ENCODE measurements at places on chromosomes 3 and 15.

- no peak for DNase-seq
Observed at GRCh38 chr3:159586571-159587202, 401.9 kb upstream of the IL12A start.

DNA sequence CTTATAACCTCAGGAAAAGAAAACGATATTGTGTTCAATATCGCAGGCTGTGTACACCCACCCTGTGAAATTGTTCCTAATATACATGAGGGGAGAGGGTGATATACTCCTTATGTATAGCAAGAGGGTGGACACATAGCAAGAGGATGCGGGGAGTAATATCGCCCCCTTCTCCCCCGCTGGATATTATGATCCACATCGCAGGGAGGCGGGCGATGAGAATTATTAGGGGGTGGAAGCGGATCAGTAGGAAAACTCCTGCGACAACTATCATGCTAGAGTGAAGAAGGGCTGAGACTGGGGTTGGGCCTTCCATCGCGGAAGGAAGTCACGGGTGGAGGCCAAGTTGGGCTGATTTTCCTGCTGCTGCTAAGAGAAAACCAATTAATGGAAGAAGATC, 24.9 kb upstream of the BMF start:
- DNase-seq: no peak

DNA sequence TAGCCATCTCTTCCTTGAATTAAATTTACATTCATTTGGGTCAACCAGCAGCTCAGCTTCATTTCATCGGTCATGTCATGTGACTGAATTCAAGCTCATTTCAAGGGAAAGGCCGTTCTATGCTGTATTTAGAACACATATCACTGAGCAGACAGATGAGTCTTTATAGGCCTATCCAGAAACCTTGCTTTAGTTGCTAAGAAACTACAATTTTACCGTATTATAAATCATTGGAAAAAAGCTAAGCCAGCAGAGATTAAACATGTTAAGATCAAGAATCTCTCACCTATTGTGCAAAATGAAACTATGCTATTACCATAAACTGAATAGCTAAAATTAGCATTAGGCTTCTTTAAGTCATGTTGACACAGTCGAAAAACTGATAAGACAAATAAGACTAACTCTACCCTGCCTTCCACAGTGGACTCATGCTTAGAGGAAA, 2.2 kb downstream of the NPTN start:
- no peak for DNase-seq

DNA sequence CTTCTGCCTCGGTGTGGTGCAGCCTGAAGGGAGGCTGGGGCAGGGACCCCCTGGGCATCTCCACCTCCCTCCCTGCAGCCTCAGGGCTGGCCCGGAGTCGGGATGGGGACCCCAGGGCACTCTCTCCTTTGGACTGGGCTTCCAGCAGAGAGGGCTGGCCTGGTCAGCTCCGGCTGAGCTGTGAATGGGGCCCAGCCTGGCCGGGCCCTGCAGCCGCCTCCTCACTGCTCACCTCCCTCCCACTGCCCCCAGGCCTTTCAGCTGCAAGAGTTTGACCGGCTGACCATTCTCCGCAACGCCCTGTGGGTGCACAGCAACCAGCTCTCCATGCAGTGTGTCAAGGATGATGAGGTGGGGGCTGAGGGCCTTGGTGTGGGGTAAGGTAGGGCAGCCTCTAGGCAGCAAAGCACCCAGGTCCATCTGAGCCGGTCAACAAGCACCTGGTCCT, 36.0 kb downstream of the PSTPIP1 start:
- DNase-seq: peak; percentile 14

- no peak for DNase-seq
Observed at GRCh38 chr3:127728417-127729015, 55.8 kb downstream of the ABTB1 start.

DNA sequence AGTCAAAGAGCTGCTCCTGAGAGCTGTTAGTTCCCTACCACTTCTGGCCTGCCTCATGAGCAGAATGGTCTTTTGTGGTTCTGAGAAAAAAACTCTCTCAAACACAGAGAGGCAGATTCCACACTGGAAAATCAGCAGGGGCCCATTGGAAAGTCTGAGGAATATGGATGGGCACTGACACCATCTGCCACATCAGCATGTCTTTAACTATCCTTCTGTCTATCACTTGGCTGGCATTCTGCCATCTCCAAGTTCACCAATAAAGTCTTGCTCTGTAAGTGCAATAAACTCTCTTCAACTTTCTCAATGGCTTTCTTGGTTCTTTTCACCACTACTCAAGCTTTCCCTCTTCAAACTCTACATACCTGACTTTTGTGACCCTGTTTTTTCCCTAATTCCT, 101.3 kb upstream of the GALNT15 start:
- no peak for DNase-seq

DNA sequence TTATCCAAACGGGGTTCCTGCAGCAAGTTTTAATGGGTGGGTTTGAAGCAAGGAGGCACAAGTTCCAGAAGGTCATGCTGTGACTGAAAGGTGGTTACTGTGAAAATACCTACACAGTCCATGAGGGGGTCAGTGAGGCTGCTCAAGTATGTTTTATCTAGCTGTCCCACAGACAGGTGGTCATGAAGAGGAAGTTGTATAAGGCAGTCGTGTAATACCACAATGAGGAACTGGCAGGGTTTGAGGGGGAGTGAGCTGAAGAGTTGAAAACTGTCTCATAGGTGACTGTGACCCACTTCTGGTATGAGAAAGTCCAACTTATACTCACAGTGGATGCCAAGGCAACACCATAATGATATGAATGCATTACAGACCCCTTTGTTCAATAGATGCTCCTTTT, 856.8 kb downstream of the OTOL1 start:
- DNase-seq: no peak

GRCh38 chr3:56054844-56055243, 413.4 kb downstream of the ERC2 start:
- DNase-seq: no peak

GRCh38 chr3:20488151-20488550, 302.1 kb upstream of the SGO1 start:
- DNase-seq: no peak

DNA sequence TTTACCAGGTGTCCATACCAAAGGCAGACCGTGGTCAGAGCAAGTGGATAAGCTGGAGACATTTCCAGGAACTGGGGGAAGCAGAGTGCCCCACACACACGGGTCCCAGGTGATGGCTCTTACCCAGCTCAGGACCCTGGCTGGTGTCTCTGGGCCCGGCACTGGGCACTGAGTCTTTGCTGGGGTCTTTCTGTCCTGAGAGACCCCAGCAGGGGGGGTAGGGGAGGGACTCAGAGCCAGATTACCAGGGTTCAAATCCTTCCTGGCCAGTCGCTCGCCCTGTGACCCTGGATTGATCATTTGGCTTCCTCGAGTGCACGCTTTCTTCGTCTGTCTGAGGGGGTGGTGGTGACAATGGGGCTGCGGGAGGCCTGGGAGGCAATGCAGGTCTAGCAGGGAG, 95.7 kb downstream of the PLXNA1 start:
- DNase-seq: no peak

DNA sequence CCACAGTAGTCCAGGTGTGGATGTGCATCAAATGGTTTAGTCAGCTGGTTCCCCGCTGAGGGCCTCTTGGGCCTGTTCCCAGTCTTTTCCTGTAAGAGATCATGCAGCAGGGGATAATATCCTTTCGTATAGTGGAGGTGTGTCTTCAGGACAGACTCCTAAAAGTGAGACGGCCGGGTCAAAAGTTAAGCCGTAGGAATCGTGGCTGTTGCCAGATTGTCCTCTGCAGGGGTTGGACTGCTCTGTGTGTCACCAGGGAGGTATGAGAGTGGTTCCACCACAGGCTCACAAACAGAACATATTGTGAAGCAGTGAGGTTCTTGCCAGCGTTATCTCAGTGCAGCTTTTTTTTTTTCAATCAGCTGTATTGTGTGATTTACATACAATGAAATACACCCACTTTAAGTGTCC, 95.0 kb downstream of the VGLL4 start:
- no peak for DNase-seq

DNA sequence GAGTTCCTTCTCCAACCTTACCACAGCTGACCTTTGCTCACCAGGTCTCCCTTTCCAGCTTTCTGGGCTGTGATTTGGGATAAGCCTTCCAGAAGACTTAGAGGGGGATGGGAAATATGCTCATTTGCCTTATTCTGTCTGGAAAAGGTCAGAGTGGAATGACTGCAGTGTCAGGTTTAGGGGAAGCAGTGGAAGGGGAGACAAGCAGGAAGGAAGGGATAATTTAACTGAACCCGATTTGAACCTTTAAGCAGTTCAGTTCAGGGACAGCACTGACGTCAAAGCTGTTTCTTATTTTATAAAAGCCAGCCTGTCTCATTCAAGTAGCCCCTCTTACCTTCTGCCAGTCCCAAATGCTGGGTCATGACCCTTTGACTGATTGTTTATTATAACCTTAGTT, 418.4 kb upstream of the RARB start:
- no peak for DNase-seq
